Stimulated activated CD8-positive, alpha-beta memory T cell treated with anti-CD3 and anti-CD28 coated beads, Interleukin-15, amount 100 ng/mL, for 24 hours (primary cell): ENCODE measurements at places on chromosomes 3 and 15.

GRCh38 chr15:76147906-76148570 is 88.3 kb downstream of the TMEM266 start:
- DNase-seq, result peak; percentile 53

DNA sequence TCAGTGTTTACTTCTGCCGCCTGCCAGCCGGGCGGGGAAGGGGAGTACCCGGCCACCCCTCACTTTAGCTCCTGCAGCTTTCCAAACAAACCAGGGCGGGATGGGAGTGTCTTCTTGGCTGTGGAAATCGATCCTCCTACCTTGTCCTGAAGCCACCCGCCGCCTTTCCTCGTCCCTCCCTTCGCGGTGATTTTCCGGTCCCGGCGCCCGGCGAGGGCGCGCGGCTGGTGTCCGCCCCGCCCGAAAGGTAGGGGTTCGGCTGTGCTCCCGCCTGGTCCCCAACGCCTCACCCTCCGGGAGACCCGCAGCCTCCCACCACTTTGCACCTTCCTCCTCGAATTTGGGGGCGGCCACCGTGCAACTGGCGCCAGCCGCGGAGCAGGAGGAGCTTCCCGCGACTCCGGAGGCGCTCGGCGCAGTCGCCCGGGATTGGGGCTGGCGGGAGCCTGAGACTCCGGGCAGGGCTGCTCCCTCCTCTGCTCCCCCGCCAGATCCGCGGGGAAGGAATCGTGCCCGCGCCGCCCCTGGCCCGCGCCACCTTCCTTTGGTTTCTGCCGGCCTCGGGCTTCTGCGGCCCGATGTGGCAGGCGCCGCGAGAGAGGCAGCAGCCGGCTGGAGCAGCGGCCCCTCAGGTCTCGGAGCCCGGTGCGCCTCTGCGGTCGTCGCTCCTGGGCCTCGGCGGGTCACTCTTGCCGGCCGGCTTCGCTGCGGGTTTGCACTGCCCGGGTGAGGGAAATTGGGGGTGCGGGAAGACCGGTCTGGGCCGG is 30.7 kb upstream of the ST3GAL6 start:
- no peak for DNase-seq

DNA sequence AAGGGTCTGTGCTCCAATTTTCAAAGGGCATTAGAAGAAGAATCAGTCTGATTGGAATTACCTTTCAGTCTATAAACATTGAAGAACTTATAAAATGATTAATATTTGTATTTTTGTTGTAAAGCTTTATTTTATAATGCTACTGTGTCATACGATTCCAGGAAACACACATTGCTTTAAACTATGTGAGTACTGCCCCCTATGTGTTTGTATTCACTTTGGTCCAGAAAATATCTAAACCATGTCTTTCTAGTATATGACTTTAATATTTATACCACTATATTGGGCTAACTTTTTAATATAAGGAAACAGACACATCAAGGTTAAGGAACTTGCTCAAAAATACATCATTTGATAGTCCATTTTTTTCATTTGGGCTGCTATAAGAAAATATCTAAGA is 3.2 kb upstream of the RIOX2 start:
- DNase-seq, result no peak

- no peak for DNase-seq
Measured at GRCh38 chr15:41967506-41968206, 4.7 kb downstream of the EHD4 start.

DNA sequence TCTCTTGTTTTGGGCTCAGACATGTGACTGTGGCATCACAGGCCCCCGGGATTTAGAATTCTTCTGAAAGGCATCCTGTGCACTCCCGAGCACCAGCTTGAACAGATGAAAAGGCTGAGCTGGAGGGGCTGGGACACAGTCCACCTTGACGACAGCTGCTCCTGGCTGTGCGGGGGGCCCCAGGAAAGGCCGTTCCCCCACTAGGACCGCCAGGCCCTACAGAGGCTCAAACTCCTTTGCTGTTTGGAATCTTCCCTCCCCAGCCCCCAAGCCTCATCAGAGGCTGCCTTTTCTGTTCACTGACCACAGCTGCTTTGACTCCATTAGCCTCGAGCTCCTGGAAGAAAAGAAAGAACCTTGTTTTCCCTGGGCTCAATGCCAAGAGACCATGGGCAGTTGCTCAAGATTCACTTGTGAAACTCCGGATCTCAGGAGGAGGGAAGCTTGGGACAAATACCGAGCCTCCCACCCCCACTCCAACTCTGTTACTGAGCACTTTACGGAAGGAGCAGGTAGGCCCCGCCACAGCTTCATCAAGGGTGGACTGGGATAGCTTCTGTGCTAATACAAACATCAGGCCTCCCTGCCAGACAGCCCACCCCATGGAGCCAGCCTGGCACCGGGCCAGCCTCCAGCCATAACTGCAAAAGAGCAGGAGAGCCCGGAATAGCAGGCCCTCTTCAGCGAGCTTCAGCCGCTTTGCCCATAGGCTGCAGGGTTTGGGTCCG is 15.7 kb downstream of the CIDEC start:
- no peak for DNase-seq

DNA sequence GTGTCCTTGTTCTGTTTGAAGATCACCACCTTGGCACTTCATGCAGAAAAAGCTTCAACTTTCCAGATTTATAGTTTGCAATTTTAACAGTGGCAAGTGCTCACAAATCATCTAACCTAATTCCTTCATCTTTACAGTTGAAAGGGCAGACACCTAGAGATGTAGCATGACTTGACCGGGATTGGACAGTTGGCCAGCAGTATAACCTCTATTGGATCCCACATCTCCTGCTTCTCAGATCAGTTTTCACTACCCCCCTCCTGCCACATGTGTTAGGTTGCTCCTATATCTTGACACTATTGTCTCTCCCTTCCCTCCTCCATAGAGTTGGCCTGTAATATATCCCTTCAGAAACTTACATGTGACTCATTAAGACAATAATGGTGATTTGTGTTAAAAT is 206.0 kb upstream of the SEMA6D start:
- DNase-seq, result no peak

DNA sequence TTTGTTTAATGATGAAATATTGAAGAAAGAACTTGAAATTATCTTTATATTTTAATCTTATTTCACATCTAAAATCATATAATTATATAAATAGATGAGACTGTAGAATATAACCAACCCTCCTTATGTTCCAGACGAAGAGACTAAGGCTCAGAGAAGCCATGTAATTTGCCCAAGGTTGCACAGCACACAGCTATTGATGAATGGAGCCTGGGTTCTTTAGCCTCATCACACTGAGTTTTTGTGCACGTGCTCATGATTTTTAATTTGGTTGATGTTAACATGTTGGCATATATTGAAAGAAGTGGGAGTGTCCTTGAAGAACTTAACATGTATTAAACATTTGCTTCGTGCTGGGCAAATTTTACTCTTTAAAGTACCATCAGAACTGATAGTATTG is 151.6 kb downstream of the FNDC3B start:
- no peak for DNase-seq

DNA sequence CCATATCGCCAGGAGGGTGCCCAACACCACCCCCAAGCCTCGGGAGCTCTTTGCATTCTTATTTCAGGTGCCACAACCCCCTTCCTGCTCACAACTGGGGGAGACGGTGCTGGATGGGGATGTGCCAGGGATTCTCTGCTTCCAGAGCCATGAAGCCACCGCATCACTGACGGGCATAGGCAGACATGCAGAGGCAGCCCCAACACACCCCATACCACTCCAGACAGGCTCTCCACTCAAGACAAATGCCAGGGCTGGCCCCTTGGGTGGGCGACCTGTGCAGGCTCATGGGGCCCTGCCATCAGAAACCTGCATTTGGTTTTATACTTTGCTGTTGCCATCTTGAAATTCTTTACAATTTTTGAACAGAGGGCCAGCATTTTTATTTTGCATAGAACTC is 27.0 kb upstream of the TRPM1 start:
- DNase-seq, result no peak

- DNase-seq, result no peak
Measured at GRCh38 chr3:45939341-45939771, 3.9 kb upstream of the CXCR6 start.

GRCh38 chr3:73885862-73886261 is 261.1 kb upstream of the PDZRN3 start:
- no peak for DNase-seq

- DNase-seq, result no peak
Measured at GRCh38 chr3:86991840-86992435, 989 bp upstream of the VGLL3 start.

GRCh38 chr3:19775765-19776164 is 158.3 kb downstream of the EFHB start:
- DNase-seq, result no peak

DNA sequence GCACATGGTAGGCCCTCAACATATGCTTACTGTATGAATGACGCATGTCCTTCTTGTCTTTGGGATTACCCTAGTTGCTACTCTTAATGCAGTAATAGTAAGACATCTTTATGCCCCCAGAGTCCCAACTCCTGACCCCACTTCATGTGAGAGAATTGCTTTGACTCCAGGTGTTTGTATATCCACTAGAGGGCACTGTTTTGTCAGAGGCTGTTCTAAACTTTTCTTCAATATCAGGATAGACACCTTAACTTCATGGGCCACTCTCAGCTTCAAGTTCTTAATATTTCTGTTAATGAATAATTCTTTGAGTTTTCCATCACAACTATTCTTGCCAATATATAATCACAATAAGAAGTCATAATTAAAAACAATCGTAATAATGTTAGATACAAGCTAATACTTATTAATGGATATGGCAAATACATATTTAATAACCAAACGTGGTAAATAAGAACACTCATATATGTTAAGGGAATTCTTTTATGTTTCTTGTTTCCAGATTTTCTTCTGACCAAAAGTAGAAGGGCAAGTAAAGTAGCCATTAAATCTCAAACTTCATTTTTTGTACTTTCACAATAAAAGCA is 337.2 kb upstream of the DNAJC19 start:
- no peak for DNase-seq

DNA sequence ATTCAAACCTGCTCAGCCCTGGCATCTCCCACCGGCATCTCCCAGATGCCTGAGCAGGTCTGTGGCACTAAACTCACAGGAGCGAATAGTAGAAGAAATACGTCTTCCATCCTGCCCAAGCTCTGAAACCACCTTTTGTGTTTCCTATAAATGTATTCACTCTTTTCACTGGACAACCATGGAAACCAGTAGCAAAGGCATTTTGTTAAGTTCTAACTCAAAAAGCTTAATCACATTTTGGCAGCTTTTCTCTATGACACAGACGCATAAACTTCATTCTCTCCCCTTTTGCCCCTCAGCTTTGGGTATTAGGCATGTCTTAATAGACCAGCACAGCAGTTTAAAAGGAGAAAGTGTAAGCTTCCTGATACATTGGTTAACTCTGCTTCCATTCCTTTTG is 24.5 kb upstream of the ARNT2 start:
- no peak for DNase-seq

DNA sequence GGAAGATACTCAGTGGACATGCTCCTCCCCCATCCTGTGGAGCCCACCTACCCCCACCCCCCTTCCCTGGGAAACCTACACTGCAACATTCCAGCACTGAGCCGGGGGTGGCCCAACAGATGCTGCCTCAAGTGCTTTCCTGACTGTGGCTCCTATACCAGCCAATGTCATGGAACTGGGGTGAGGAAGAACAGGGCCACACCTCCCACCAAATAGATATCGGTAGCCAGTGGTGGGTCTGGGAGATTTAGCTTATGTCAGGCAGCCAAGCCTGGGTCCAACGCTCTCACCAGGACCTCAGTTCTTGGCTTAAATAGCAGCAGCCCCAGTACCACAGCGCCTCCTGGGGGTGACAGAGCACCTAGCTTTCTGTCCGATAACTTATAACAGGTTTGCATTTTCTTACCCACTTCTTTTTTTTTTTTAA is 30.3 kb downstream of the CDC25A start:
- peak; percentile 14 for DNase-seq

- no peak for DNase-seq
Measured at GRCh38 chr15:46126581-46126980, 491.8 kb downstream of the SQOR start.

GRCh38 chr3:14438262-14438661 is 35.9 kb downstream of the SLC6A6 start:
- DNase-seq, result no peak

DNA sequence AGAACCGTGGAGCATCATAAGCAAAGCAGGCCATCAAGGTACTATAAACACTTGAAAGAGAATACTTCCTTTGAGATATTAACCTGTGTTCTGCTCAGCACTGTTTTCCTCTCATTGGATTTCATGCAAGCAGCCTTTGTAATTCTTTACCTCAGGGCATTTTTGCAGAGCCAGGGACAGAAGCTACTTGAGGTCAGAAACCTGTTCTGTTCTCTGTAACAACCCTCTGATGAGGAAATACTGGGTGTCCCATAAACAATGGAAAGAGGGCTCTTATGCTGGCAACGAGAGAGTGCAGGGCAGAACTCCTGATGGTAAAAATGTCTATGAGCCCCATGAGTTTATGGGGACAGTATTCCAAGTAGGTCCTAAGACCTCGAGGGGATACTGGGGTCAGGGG is 66.0 kb downstream of the DCLK3 start:
- no peak for DNase-seq

- no peak for DNase-seq
Measured at GRCh38 chr15:38128341-38128781, 124.3 kb upstream of the SPRED1 start.

- DNase-seq, result no peak
Measured at GRCh38 chr15:33964665-33965040, 3.6 kb upstream of the CHRM5 start.

DNA sequence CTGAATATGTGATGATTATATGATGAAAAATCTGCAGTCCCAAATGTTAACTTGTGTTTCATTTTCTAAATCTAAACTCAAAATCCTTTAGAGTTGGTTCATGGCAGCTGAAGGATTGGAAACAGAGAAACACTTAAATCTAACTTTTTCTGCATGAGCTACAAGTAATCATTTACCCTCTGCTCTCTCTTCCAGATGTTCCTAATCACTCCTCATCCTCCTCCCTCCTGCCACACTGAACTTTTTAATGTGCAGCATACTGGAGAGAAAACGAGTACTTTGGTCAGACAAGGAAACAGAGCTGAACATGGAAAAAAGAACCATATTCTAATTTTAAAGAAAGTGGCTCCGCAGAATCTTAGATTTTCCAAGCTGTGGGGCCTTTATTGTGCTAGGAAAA is 321.2 kb upstream of the COL8A1 start:
- DNase-seq, result no peak

- no peak for DNase-seq
Measured at GRCh38 chr3:181316482-181316881, 326.9 kb upstream of the DNAJC19 start.

GRCh38 chr15:36948982-36949381 is 151.4 kb downstream of the MEIS2 start:
- no peak for DNase-seq

DNA sequence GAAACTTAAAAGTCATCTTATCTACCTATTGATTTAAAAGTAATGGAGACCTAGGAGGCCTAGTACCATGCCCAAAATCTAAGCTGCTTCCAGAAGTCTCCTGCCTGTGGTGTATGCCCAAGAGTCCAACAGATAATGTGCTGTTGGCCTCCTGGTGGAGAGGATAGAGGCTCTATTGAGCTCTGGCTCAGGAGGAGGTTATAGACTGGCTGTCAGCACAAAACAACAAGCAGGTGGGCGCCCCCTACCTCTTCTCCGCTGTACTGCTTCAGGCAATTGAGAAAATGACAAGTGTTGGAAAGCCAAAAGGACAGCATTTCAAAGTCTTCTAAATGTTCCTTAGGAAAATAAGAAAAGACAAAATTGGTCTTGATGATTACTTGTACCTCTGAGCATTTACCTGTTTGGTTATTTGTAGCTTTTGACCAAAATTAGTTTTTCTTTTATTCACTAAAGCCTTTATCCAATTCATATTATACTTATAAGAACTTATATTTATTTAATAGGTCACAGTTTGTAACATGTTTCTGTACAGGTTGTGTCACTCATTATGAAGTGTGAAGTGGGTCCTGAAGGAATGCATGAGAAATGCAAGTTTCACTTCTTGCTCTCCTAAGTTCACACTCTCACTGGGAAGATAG is 17.2 kb upstream of the GNB5 start:
- peak; percentile 21 for DNase-seq
